ENCODE measurements at places on chromosomes 3 and 15.

DNA sequence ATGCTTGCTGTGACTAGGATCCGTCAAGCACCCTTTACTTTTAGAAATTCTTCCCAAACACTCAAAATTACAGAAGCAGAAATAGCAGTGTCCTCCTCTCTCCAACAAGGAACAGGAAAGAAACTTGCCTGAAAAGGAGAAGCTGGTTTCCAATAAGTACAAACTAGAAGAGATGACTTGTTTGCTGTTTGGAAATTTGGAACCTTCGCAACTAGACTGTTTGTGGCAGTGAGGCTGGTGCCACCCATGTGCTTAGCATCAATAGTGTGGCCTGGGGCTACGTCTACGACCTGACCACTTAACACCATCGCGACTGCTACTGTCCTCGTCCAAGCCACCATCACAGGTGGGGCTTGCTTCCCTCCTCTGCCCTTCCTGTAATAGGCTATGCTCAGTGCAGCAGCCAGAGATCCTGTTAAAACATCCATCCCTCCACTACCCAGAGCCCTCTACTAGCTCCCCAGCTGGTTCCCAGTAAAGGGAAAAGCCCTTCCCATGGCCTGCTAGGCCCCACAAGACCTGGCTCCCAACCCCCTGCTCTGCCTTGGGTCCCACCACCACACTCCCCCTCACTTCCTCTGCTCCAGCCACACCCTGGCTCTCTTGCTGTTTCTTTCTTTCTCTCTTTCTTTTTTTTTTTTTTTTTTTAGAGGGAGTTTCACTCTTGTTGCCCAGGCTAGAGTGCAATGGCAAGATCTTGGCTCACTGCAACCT is 52.6 kb upstream of the CCR2 start:
- DNase-seq: no peak

DNA sequence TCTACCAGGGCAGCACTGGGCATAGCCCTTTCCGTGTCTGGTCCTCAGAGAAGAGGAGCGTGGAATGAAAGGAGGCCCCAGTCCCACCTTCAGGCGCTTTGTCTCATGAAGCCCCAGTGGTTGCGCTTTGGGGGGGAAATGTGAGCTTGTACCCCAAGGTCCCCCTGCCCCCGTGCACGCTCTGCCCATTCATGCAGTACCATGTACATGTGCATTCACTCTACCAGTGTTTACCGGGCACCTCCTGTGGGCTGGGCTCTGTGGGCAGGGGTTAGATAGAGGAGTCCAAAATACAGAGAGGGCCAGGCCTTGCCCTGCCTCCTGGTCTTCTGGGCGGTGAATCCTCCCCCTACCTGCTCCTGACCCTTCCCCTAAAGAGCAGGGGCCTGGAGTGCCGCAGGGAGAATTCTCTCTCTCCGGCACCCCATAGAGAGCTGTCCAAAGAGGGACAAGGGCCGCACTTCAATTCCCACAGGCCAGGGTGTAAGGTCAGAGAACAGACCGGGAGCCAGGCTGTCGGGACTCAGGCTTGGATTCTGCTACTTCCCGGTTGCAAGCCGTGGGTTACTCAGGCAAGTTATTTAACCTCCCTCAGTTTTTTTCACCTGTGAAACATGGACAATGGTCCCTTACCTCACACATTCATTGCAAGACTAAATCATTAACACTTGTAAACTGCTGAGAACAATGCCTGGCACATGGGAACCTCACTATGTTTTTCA is 153.4 kb downstream of the MEGF11 start:
- no peak for DNase-seq

DNA sequence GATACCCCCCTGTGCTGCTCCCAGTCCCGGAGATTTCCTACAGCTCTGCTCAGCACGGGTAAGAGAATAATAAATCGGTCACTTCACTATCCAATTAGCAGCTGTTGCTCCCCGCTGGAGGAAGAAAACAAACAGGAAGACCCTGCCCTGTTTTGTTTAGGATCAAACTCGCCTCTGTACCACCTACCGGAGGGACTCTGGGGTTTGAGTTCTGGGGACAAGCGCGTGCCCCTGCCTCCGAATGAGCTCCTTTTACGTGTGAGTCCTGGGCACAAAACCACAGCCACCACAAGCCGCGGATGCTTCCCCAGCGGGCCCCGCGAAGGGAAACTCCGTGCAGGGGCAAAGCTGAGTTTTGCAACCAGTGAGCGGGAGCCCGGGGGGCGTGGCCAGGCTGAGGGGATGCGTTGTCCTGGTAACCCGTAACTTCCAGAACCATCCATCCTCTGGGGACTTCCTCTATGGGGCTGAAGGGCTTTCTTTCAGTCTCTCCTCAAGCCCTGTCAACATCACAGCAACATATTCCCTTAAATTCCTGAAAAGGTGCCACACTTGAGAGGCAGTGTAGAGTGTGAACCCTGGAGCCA is 315.7 kb upstream of the PROK2 start:
- DNase-seq: no peak

GRCh38 chr3:169551646-169552045 is 111.9 kb downstream of the MECOM start:
- no peak for DNase-seq

- DNase-seq: no peak
Observed at GRCh38 chr3:112776836-112777235, 69.8 kb downstream of the CD200R1L start.

- no peak for DNase-seq
Observed at GRCh38 chr15:62935300-62936081, 107.1 kb upstream of the TPM1 start.

- DNase-seq: no peak
Observed at GRCh38 chr15:91537856-91538255, 315.7 kb upstream of the SLCO3A1 start.

DNA sequence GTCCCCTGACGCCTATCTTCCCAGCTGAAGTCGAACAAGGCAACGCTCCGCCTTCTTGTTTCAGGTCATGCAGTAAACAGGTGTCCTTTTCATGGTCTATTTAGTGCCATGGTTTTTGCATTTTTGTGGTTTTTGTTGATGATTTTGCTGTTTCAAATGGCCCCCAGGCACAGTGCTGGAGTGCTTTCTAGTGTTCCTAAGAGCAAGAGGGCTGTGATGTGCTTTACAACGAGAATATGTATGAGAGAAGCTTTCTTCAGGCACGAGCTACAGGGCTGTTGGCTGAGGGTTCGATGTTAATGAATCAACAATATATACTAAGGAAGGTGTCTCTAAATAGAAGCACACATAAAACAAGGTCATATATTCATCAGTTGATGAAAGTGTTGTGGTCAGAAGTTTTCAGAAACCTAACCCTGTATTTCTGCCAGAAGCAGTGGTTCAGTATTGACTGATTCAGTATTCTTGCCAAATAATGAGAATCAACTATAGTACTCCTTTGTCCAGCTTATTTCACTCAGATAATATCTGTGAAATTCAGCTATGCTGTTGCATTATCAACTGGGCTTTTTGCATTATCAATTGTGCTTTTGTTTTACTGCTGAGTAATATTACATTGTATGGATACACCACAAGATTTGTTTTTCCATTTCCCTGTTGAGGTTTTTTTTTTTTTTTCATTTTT is 18.5 kb downstream of the LIMD1 start:
- DNase-seq: no peak

DNA sequence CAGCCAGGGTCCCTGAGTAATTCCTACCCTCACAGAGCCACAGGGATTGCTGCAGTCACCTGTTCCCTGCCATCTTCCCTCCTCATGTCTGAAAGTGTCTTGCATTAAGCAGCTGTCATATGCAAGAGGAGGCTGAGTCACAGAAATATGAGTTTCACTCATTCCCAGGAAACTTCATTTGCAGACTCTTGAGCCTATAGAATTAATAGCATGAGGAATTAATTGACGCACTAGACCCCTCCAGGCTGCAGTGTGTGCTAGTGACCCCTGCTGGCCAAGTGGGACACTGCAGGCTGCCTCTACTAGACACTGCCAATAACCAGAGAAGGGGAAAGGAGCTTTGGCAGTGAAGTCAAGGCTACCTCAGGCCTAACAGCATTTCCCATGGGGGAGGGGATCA is 50.6 kb upstream of the SLC6A1 start:
- DNase-seq: no peak

DNA sequence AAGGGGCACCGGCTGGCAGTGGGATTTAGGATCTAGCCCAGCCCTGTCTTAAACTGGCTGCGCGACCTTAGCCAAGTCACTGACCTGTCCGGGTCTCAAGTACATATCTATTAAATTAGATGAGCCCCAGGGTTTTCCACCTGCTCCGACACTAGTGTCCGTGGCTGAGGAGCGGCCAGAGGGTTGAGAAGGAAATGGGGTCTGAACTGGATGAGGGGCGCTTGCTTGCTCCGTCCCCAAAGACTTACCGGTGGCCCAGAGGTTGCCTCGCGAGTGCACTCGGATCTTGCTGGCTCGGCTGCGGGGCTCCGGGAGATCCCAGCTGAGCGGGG is 285 bp downstream of the NMB start:
- DNase-seq: no peak

DNA sequence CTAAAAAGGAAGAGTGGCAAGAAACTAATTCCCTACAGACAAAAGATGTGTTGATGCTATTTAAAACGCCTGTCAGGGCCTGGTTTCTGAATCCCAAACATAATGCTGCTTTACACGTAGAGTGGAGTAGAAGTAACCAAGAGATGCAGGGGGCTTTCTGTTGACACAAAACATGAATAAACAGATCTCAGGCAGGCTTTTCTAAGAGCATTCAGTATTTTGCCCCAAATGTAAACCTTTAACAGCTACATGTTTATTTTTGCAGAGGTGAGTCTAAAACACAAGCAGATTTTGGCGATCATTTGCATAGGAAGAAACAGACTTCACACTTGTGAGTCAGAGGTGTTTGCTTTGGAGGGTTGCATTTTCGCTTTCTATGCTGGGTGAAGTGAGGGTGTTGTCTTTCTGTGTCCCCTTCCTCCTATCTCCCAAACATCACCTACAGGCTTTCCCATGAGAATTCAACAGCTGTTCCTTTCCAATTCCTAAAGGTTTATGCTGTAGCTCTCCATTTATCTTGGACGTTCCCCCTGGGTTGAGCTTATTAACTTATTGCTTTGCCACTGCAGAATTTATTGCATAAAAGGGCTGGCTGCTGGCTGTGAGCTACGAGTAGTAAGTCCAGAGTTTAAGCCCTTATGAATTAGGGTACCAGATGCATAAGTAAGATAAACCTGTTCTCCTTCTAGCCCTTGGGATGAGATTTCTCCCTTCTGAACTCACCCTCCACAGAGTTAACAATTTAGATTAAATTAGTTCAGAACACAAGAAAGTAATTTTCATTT is 156.7 kb downstream of the DIPK2A start:
- no peak for DNase-seq

DNA sequence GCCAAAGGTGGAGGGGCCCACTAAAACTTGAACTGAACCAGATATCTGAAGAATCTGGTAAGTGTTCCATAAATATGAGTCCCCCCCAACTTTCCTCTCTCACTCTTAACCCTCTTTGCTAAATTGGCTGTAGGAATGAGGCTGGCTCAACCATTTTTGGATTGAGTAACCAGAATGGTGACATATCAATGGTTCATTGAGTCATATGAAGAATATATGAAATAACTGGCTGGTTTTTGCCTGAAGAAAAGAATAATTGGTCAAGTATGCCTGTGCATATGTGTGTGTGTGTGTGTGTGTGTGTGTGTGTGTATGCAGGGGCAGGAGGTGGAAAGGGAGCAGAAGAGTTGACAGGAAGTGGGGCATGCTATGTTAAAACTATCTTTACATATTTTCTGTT is 472.9 kb upstream of the THBS1 start:
- DNase-seq: no peak

DNA sequence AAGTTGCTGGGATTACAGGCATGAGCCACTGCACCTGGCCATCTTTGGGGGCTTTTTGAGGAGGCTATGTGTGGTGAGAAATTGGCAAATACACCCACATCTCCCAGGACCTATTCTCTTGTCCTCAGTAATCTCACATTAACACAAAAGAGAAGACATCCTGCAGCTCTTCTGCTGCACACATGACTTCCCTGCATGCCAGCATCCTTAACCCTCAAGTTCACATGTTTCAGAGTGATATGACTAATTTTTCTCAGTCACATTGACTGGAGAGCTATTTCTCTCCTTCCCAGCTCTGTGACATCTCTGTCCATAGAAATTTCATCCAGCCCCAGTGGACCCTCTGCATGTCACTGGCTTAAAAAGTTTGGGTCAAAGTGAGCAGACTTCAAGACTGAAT is 1.9 kb upstream of the SKIC8 start:
- no peak for DNase-seq

- no peak for DNase-seq
Observed at GRCh38 chr3:31114929-31115283, 220.4 kb upstream of the GADL1 start.

DNA sequence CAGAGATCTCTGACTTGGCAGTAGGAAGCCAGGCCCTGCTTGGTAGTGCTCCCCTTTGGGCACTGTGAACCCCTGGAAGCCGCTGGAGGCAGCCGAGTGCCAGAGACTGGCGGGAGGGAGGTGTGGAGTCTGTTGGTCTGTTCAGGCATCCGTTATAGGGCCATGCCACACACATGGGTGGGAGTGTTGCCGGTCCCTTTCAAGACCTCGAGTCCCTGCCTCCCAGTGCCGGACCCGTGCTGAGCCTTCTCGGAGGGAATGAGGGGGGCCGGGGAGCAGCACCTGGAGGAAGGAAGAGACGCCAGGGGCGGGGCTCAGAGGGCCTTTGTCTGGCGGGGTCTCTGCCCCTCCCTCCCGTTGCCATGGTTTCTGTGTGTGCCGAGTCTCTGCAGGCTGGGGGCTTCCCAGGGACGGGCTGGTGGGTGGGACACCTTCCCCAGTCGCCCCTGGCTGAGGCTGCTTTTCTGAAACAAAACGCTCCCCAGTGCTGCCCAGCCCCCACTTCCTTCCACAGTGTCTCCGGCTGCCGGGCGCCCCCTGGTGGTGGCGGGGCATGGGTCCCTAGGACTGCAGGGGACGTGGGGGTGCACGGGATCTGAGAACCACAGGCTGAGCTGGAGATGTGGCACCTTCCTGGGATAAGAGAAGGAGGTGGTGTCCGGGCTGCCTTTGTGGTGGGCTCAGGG is 10.0 kb downstream of the GNAI2 start:
- no peak for DNase-seq

DNA sequence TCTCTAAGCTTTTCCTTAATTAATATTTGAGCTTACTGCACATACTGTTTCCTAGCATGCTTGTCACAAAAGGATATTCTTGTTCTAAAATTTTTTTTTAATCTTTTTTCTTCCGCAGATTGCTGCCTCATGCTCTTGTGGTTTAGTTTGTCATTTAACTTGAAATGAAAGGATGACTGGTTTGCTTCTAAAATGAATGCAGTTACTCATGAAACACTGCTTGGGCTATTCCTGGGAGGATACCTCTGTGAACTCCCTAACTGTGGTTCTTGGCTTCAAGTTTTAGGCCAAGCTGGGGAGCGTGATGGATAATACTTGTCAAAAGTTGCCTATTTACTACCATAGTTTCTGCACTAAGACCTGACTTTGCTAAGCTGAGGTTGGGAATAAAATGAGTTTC is 64.0 kb downstream of the USP13 start:
- no peak for DNase-seq

DNA sequence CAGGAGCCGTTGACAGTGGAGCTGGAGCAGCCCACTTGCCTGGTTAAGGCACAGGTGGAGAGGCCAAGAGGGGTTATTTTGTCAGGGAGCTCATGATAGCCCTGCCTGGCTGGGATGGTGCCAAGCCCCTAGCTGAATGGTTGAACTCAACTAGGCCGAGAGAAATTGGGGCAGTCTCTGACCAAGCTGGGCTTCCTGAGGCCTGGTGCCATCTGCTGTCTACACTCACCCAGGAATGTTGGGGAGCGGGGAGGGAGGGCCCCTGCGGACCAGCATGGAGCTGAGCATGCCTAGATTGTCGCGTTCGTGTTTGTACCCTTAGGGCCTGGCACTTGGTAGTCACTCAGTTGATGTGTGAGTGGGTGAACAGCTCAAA is 1.2 kb downstream of the BRPF1 start:
- DNase-seq: no peak

GRCh38 chr3:5245927-5246326 is 58.4 kb downstream of the EDEM1 start:
- no peak for DNase-seq

GRCh38 chr3:150090877-150091276 is 120.2 kb upstream of the PFN2 start:
- DNase-seq: no peak
